ENCODE measurements at places on chromosomes 16 and 17.

GRCh38 chr16:20865420-20866131 lies 34.6 kb downstream of the DCUN1D3 start:
- no peak for DNase-seq

GRCh38 chr16:28063591-28064061 lies at the start of gene GSG1L:
Gene GSG1L (minus strand): TSS chr16:28063714. CDS start chr16:28063424, 290 bp downstream.
- DNase-seq: peak; percentile 6

GRCh38 chr17:33797181-33797580 lies 457.9 kb upstream of the CCL2 start:
- no peak for DNase-seq

DNA sequence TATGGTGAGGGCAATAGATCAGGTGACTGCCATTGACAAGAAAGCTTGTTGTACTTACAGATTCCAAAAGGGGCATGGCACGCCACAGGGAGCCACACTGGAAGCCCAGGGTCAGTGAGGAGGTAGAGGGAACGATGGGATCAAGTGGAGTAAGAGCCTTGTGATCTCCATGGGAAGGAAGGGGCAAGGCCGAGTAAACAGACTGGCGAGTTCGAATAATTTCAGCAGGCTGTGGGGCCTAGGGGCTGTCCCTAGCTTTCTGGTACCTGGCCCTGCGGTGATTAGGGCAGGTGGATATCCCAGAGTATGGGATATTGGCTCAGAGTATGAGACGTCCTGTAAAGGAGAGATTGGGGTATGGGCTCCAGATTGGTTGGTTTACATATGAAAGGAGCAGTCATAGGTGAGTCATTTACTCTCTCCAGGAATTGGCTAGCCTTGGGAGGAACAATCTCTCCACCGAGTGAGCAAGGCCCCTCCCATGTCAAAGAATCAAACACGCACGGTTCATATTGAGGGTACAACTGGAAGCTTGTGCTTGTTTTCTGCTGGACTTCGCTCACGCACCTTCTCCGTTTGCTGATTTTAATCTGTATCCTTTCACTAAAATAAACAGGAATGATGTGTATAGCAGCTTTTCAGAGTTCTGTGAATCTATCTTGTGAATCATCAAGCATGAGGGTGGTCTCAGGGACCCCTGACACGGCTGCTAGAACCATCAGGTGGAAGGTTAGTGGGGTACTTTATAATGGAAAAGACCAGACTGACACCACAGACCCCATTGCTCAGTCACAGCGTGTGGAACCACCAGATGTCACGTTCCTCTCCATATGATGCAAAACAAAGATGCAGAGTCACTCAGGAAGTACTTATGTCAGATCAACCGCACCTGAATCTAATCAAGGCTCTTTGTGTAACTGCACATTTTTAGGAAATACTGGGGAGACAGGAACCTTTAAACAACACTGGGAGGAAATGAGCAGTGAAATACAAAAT lies 27.9 kb downstream of the GABARAPL2 start:
- no peak for DNase-seq

DNA sequence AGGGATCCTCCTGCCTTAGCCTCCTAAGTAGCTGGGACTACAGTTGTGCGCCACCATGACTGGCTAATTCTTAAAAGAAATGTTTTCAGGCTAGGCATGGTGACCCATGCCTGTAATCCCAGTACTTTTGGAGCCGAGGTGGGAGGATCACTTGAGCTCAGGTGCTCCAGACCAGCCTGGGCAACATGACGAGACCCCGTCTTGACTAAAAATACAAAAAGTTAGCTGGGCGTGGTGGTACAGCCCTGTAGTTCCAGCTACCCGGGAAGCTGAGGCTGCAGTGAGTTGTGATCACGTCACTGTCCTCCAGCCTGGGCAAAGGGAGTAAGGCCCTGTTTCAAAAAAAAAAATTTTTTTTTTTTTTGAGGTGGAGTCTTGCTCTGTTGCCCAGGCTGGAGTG lies 173.1 kb downstream of the SEC14L1 start:
- DNase-seq: no peak

DNA sequence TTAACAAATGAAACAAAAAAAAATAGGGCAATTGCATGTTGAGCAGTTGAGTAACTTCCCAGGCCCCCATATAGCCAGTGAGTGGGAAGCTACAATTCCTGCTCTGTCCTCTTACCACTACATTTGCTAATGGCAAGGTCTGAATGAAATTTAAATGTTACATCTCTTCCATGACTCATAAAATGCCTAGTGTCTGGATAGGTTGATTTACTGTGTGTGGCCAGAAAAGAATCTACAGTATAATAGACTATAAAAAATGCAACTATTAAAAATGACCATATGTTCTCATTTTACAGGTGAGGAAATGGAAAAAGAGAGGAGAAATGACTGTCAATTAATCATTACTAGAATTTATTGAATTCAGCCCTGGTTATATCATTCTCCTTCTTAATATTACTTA lies 1199.3 kb downstream of the CDH11 start:
- DNase-seq: no peak

GRCh38 chr16:63695347-63695746 lies 1426.5 kb downstream of the CDH11 start:
- no peak for DNase-seq

DNA sequence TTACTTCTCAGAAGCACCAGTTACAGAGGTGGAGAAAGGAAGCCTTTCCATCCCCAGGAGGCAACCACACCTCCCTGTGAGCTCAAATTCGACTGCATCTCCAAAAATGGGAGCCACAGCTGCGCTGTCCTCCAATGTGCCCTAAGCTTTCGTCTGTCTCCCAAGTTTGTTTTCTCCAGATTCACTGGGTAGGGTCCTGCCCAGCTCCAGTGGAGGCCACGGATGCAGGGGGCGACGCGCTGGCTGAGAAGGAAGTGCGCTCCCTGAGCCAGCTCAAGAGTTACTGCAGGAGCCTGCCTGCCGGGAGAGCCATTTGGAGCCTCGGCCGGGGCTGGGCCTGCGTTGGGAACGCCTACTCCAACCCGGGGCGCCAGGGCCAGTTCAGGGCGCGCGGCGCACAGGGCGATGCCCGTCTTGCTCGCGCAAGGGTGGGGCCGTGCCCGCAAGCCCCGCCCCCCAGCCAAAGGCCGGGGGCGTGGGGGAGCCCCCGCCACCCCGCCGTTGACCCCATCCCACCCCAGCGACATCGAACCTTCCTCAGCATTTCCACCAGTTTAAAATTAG lies 19.5 kb downstream of the SIAH1 start:
- DNase-seq: peak; percentile 83

- no peak for DNase-seq
Measured at GRCh38 chr17:28891201-28891600, 6.3 kb downstream of the FLOT2 start.
